GM23338 (cell line): ENCODE measurements at places on chromosomes 2 and 18. TPM values are rescaled to one million over a fixed set of nuclear protein-coding genes. Genes with fewer than 3 reads are reported as not detected.

GRCh38 chr2:8469709-8470493 is 212.0 kb upstream of the ID2 start:
- DNase-seq = no peak
- no peaks in the 10 kb centered on the region for H3K36me3 ChIP-seq
- H3K27me3 ChIP-seq = no peaks in the 10 kb centered on the region
- H3K4me1 ChIP-seq = no peaks in the 10 kb centered on the region
- H3K4me3 ChIP-seq = no peak overlapping the region

GRCh38 chr2:127429844-127430425 is 11.7 kb downstream of the PROC start:
- H3K4me3 ChIP-seq = no peak overlapping the region
- no peaks in the 10 kb centered on the region for H3K36me3 ChIP-seq
- DNase-seq = no peak
- H3K27me3 ChIP-seq = no peaks in the 10 kb centered on the region

GRCh38 chr2:144310484-144310883 is 209.4 kb downstream of the ZEB2 start:
- no peak overlapping the region for H3K27ac ChIP-seq
- H3K4me1 ChIP-seq = peaks cover 12% of the 10 kb centered on the region

The UGT1A8 gene
- 0.45 TPM in 1 of 2 replicates, not detected in the other for total RNA-seq

The STARD6 gene
- total RNA-seq = not detected in 2 replicates

- no peak overlapping the region for H3K4me3 ChIP-seq
- no peaks in the 10 kb centered on the region for H3K36me3 ChIP-seq
- H3K4me1 ChIP-seq = no peaks in the 10 kb centered on the region
- no peaks in the 10 kb centered on the region for H3K27me3 ChIP-seq
- no peak for DNase-seq
These were observed 86.1 kb upstream of the PNPT1 start for GRCh38 chr2:55779459-55780421.

DNA sequence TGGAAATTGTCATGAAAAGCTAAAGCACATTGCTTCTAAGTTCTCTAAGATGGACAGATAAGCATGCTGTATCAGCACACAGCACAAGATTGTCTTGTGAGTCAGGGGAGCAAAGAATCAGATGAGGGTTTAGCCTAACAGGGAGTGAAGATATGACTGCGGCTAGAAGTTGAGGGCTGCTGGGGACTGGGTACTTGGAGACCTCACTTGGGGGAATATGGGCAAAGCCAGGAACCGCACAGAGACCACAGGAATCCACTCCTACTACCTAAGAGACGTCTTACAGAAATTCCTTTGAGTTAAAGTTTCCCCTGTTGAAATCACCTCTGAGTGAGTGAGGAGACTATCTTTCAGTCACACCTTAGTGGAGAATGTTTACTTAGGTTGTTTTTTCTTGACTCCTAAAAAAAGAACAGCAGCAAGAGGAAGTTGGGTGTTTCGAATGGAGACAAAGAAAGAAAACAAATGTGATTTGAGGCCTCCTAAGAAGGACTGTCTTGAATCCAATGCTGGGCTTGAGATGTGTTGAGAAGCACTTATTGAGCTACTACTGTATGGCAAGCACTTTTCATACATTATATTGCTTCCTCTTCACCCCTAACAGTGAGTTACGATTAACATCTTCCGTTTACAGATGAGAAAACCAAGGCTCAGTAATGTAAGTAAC is 100.7 kb downstream of the ANKRD44 start:
- H3K4me3 ChIP-seq = no peak overlapping the region
- no peak for DNase-seq
- no peaks in the 10 kb centered on the region for H3K36me3 ChIP-seq
- no peak overlapping the region for H3K27ac ChIP-seq
- H3K27me3 ChIP-seq = no peaks in the 10 kb centered on the region
- H3K4me1 ChIP-seq = no peaks in the 10 kb centered on the region
